ENCODE measurements at places on chromosomes 12 and 14.

- no peak for DNase-seq
Measured at GRCh38 chr14:98293576-98293975, 978.4 kb downstream of the BCL11B start.

GRCh38 chr12:6631549-6631961 is 4.2 kb downstream of the LPAR5 start:
- DNase-seq = peak; percentile 54

GRCh38 chr12:18567787-18568186 is 170.0 kb downstream of the PLCZ1 start:
- DNase-seq = no peak

GRCh38 chr12:120361506-120362208 is 7.3 kb downstream of the MSI1 start:
- no peak for DNase-seq

DNA sequence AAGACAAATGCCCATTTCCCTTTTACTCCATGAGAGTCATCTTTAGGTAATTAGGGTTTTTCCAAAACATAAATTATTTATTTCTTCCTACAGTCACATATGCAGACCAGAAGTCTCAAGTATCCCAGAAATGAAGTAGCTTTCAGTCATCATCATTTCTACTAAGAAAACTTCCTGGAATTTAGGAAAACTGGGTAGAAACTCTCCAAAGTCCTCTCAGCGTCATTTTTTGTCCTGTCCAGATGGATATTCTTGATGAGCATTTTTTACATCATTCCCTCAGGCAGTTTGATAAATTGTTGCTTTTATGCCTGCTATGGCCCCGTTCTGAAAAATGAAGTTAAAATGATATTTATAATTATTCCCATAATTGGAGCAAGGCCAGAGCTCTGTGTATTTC is 93.9 kb upstream of the DCN start:
- DNase-seq = no peak

DNA sequence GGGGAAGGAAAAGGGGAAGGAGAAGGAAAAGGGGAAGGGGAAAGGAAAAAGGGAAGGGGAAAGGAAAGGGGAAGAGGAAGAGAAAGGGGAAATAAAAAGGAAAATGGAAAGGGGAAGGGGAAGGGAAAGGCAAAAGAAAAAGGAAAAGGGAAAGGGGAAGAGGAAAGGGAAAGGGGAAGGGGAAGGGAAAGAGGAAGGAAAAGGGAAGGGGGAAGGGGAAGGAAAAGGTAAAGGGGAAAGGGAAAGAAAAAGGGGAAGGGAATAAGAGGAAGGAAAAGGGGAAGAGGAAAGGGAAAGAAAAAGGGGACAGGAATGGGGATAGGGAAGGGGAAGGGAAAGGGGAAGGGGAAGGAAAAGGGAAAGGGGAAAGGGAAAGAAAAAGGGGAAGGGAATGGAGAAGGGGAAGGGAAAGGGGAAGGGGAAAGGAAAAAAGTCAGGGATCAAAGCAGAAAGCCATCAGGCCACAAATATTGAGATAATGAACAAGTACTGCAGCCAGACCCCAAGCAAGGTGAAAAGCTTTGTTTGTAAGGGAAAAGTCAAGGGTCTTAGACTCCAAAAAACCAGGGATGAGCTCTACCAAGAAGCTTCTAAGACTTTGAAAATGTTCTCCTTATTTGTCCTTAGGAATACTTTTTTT is 20.0 kb downstream of the DICER1 start:
- no peak for DNase-seq

- no peak for DNase-seq
Measured at GRCh38 chr14:100816950-100817901, 8.7 kb upstream of the MEG3 start.

- no peak for DNase-seq
Measured at GRCh38 chr12:50590869-50591268, 86.1 kb downstream of the DIP2B start.

GRCh38 chr14:36657399-36658122 is 4.1 kb upstream of the PAX9 start:
- DNase-seq = no peak

Data from activated CD8-positive, alpha-beta memory T cell treated with anti-CD3 and anti-CD28 coated beads, Interleukin-2, amount 10 ng/mL, durations not matched to agents 7 days and 5 days (primary cell).